Stimulated activated CD8-positive, alpha-beta memory T cell treated with anti-CD3 and anti-CD28 coated beads, Interleukin-15, amount 100 ng/mL, for 1 hour (primary cell): ENCODE measurements at places on chromosomes 5 and 9.

DNA sequence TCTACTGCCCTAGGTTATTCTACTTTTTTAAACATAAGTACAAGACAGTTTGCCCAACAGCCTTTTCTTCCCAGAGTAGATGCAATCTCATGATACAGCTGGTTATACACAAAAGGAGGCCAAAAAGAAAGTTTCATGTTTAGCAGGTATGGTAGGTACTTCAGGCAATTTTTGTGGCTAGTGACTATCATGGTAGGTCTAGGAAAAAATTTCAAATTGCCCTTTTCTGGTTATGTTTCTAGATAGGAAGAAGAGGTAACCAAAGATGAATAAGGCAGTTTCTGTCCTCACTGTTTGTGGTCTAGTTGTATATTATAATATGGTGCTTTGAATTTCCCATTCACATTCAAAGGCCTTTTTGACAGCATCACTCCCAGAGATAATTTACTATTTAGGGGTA lies 19.7 kb downstream of the MEGF9 start:
- no peak for DNase-seq

DNA sequence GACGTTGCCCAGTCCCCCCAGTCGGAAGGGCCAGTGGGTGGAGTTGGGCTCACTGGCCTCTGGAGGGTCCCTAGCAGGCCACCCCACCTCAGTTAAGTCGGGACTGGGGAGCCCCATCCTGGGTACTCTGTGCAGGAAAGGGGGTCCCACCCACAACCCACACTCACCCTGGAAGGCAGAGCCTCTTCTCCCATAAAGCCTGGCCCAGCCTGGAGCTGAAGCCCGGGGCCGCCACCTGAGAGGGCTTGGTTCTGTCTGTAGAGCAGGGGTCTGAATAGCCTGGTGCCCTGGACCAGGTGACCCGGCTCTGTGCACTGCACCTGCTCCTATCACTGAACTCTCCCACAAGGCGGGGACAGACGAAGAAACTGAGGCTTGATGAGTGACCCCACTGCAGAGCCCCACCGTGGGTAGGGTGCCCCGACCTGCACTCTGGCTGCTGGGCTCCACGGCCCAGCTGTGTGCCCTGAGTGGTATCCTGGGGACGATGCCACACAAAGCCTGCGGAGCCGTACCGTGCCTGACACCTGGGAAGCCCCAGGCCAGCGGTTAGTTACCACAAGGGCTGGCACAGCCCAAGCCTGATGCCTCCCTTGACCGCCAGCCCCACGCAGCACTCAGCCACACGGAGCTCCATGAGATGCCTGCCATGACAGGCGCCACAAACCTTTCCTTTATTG lies 7.3 kb downstream of the PTGES2 start:
- DNase-seq: no peak

DNA sequence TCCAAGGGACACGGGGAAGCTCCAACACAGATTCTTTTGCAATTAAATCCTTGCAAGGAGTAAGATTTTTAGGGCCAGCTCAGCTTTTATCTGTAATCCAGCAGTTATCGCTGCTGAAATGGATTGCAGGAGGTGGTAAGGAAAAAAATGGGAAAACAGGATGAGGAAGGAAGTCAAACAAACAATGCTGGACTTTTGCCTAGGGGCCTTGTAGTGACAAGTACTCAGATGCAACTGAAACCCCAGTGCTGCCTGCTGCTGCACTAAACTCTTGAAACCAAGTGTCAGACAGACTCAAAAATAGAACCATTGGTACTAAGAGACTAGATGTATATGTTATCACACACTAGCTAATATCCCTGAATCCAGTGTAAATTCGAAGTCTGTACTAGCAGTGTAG lies 309.2 kb downstream of the CTNND2 start:
- no peak for DNase-seq

DNA sequence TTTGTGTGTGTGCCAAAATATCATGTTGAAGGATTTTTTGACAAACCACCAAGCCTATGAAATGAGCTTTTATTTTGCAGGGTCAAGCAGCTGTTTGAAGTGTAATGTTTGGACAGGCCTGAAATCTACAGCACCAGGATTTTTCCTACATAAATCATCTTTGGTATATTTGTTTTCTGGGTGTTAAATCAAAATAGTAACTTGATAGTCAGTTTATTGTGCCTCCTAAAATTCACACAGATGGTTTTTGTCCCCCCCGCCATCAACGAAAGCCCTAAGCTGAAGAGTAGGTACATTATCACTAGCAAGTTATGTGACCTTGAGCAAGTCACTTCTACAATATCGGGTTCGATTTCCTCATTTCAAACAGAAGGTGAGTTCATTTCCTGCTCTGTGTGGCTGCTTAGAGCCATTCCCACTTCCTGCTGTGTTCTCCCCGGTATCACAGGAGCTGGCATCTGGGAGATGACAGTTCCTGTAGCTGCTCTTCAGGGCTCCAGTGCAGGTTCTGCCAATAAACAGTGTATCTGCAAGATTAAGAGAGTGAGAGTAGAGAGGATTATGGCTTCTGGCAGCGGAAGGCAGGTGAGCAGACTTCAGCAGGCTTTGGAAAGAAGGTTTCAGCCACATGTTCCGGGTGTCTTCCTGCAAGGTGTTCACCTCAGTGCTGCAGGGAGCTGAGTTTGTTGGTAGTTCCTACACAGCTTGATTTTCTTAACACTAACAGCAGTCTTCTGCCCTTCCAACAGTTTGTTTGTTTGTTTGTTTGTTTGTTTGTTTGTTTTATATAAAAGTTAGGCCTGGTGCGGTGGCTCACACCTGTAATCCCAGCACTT lies 48.4 kb upstream of the GNE start:
- DNase-seq: no peak

DNA sequence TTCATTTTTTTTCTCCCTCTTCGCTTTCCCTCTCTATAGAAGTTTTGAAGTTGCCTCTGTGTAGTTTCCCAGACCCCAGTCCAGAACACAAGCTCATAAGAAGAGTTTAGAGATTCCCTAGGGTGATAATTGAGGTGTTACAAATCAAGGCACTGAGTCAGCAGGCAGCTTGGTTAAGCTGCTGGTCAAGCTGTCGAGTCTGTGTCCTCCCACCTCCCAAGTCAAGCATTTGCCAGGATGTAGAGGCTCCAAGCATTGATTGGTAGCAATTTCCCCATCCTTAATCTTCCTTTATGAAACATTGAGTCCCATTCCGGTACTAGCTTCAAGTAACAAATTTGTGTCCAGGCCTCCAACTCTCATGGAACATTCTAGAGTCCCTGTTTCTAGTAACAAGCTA lies 47.5 kb upstream of the SLC1A1 start:
- DNase-seq: no peak

GRCh38 chr5:132049093-132049492 lies 11.4 kb upstream of the IL3 start:
- DNase-seq: no peak

DNA sequence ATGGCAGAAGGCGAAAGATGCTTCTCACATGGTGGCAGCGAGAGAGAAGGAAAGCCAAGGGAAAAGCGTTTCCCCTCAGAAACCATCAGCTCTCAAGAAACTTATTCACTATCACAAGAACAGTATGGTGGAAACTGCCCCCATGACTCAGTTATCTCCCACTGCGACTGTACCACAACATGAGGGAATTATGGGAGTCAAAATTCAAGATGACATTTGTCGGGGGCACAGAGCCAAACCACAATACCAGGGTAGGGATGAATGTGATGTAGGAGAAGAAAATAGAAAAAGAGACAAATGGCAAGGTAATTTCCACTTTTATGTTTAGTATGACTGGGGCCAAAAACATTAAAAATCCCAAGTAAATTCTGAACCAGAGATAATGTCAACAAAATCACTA lies 216.8 kb downstream of the TRIM36 start:
- no peak for DNase-seq

GRCh38 chr5:102834438-102834964 lies 79.4 kb downstream of the PAM start:
- no peak for DNase-seq

- DNase-seq: no peak
Measured at GRCh38 chr5:150036513-150036912, 36.0 kb downstream of the HMGXB3 start.

DNA sequence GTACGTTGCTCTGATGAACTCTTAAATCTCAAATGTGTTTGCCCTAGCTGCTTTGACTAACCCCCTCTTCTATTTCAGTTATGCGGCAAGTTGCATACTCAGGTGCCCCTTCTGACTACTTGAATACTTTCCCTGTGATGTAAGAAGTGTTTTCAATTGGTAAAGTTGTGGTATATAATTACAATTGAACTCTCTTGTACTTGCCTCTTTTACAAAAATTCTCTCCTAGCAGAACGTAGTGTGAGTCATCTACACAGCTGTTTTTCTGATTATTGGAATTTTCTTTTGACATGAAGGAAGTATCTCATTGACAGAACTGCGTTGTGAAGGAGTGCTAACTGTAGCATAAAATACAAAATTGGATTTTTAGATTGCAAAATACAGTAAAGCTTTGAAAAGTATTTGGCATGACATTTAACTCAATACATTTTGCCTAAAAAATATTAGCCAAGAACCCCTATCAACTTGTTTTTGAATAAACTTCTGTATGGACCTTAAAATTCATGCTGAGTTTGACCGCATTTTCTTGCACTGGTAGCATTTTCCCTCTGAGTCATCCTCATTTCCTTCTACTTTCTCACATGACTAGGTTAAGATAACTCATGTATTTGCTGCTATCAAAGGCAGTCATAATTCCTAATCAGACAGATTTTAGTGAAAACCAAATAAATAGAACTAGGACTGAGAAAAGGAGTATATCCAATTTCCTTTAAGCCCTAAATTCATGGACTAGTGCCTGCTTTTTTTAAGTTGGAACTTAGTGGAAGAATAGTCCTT lies 6.3 kb downstream of the CRHBP start:
- DNase-seq: no peak

- DNase-seq: no peak
Measured at GRCh38 chr5:3230941-3231340, 364.7 kb upstream of the IRX1 start.

DNA sequence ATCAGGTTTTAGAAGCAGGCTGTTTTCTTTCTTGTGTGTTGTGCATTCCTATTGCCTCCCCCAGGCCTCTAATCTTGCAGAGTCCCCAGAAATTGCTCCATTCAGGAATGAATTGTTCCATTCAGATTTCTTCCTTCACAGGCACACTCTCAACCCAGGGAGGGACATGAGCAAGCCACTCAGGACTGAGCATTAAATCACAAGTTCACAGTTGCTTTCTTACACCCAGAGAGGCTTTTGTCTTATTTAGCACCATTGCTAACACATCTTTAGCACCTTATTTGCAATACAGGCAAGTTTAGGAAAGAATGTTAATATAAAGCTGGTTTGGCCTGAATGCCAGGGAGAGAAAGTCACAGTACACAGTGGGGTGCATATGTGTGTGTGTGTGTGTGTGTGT lies 221.4 kb downstream of the RAB3C start:
- DNase-seq: no peak

GRCh38 chr5:34552686-34553085 lies 103.4 kb upstream of the RAI14 start:
- no peak for DNase-seq

DNA sequence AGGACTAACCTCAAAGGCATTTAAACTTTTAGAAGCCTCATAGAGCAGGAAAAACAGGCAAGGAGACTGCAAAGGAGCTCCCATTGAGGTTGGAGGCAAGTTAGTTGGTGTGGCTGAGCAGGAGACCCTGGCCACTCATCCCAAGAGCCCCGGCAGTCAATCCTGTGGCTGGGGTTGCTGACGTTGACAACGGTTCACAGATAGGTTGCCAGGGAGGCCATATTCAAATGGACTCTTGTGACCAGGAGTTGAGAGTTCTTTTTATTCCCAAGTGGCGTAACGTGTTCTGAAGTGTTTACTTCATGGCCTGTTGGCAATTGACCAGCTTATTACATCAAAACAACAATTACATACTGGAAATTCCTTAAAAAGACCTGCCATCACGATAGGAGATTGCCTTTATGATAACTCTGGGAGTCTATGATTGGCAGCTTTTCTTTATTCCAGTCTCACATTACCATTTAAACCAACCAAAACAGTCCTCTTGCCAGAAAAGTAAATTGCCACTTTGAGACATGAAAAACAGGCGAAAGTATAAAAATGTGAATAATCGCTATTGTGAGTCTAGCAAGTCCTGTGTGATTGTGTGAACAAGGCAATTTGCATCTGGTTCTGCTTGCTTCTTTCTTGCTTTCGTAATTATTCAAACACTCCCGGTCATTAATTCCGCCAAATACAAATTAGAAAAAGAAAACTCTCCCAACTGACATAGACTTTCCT lies 394.9 kb downstream of the MED10 start:
- DNase-seq: no peak

- no peak for DNase-seq
Measured at GRCh38 chr5:93382188-93382825, 198.7 kb downstream of the NR2F1-AS1 start.

- DNase-seq: no peak
Measured at GRCh38 chr5:177355868-177356168, 1.9 kb upstream of the RGS14 start.

DNA sequence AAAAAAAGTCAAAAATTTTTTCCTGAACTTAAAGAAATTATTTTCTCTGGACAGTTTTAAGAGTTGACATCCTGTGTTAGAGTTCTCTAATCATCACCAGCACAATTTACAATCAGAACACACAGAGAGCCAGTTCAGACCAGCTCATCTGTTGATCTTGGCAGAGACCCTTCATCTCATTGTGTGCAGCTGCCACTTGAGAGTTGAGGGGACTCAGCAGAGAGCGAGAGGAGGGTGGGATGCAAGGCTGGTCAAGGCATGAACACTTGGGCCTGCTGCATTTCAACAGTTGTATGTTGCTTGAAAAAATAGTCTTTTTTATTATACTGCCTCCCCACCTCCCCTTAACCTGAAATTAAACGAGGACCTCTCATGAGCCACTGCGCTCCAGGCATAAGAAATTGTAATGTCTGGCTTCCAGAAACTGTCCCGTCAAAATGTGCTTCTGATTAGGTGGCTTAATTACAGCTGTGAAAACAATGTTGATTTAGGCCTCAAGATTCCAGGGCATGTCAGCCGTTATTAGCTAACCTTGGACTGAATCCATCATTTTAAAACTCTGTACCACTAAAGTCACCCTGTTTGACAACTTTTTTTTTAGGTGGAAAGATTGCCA lies 383.6 kb downstream of the CCDC171 start:
- DNase-seq: no peak

DNA sequence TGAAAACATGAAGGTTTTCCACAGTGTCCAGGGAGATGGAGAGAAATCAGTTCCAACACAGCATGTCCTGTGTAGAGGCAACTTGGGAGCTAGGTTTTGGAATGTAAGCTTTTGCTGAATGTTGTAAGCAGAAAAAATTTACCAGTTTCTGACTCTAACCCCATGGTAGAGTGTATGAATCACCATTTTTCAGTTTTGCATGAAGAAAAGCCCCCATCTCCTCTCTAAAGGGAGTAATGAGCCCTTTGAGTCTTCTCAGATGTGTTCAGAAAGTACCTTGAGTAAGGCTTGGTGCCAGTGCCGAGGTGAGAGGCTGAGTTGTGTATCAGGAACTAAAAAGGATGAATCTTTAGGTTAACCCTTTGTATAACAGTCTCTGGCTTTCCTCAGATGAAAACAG lies 96.2 kb downstream of the ADRB2 start:
- DNase-seq: no peak

- no peak for DNase-seq
Measured at GRCh38 chr5:142805339-142805738, 35.2 kb downstream of the ARHGAP26 start.
